Stimulated activated CD4-positive, alpha-beta T cell treated with anti-CD3 and anti-CD28 coated beads, Interleukin-2, amount 100 ng/mL, for 48 hours (primary cell): ENCODE measurements at places on chromosomes 11 and 22.

DNA sequence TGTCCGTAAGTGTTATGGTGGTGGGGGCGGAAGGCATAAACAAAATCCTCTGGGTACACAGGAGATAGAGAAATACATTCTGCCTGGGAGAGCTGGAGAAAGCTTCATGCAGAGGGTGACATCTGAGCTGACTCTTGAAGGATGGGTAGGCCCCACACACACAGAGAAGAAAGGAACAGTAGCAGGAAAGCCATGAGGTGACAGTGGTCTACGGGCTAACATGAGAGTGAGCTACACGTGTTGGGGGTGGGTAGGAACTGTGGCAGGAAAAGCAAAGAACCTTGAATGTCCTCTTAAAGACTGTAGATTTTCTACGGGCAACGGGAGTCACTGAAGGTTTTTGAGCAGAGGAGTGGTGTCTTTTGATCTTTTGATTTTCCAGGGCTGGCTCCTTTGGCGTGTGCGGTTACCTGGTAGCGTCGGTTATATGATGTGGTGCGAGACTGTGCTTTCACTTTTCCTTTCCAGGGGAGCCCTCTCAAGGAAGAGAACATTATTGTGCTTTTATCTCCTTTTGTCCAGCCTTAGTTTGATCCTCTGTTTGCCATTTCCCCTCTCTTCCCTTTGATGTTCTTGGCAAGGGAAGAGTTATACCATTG is 39.7 kb downstream of the ADAMTS8 start:
- no peak for DNase-seq

DNA sequence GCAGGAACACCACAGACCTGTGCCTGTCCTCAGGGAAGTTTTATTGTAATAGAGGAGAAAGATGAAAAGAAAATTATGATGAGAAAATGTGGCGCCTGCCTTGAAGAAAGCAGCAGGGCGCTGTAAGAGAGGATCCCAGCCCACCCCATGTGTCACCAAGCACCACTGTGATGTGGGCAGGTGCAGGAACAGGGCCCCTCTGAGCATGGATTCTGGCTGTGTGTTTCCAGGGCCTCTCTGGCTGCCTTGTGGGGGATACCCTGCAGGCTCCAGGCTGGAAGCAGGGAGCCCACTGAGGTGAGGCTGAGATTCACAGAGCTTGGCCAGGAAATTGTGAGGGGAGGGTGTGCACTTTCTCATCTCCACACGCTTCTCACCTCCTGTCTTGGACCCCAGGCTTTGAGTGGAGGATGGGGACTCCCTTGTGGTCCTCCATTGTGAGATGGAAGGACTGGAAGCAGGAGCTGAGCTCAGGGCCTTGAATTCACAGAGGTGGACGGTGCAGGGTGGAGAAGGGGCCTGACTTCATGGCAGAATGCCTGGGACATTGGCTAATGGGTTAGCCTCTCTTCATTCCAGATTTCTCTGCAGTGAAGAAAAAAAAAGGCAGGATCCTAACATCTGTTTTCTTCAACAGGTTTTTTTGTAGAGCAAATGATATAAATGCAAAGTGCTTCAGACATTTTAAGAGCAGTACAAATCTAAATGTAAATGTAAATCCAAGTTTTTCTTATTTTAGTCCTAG is 246.6 kb upstream of the B3GAT1 start:
- DNase-seq, result no peak

DNA sequence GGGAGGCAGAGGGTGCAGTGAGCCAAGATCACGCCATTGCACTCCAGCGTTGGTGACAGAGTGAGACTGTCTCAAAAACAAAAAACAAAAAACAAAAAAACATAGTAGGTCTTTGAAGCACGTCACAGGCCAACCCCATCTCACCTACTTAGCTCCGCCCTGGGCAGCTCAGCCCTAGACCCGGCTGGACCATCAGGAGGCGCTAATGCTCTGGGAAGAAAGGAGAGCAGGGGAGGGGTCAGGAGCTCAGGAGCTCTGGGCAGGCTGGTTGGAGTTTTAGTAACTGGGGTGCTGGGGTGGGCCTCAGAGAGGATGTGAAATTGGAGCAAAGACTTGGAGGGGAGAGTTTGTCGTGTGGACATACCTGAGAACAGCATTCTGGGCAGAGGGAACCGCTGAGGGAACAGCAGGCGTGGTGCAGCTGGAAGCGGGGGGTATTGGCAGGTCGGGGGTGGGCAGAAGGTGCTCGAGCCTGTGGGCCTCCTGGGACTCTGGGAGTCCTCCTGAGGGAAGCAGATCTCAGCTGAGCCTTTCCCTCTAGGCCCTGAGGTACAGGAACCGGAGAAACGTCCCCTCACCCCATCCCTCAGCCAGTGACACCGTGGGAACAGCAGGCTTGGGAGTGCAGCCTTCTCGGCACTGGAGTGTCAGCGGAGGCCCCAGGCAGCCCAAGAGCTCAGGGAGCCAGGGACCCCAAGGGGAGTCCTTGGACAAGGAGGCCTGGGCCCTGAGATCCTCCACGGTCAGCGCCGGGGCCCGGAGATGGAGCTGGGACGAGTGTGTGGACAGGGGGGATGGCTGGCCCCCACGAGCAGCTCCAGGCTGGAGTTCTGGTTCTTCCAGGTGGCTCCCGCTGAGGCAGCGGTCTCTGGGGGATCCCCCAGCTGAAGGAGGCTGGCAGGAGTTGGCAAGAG is 2.2 kb upstream of the RPS6KA4 start:
- peak; percentile 44 for DNase-seq

- no peak for DNase-seq
These were observed 292 bp downstream of the SCGB2A1 start for GRCh38 chr11:62208785-62209144.

DNA sequence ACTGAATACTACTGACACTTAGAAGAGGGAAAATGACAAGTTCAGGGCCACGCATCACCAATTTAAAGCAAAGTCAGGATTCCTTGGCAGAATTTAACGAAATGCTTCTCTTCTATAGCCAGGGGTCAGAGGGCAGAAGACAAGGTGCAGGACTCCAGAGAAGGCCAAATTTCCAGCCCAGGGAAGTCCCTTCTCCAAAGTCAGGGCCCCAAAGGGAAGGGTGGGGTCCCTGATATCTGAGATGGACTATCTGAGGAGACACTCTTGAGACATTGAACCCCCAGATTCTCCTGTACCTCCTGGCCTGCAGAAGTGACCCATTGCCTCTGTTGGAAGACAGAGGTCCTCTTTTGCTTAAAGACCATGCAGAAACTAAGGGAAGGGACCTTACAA is 91.2 kb downstream of the RPS6KA4 start:
- no peak for DNase-seq

DNA sequence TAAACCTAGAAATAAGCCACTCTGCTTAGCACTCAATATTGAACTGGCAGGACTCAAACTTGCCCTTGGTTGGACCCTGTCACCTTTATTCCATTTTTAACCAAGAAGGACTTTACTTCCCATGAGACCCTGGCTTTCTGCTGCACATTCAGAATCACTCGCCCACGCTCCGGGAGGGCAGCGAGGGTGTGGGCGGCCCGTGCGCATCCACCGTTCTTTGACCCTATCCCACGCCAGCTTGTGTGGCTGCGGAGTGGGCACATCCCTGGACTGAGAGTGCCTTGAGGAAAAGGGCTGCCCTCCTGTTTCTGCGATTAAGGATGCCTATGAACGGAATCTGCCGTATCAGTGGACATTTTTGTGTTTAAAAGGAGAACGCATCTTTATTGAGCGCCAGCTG is 39.6 kb downstream of the TRIM44 start:
- no peak for DNase-seq

DNA sequence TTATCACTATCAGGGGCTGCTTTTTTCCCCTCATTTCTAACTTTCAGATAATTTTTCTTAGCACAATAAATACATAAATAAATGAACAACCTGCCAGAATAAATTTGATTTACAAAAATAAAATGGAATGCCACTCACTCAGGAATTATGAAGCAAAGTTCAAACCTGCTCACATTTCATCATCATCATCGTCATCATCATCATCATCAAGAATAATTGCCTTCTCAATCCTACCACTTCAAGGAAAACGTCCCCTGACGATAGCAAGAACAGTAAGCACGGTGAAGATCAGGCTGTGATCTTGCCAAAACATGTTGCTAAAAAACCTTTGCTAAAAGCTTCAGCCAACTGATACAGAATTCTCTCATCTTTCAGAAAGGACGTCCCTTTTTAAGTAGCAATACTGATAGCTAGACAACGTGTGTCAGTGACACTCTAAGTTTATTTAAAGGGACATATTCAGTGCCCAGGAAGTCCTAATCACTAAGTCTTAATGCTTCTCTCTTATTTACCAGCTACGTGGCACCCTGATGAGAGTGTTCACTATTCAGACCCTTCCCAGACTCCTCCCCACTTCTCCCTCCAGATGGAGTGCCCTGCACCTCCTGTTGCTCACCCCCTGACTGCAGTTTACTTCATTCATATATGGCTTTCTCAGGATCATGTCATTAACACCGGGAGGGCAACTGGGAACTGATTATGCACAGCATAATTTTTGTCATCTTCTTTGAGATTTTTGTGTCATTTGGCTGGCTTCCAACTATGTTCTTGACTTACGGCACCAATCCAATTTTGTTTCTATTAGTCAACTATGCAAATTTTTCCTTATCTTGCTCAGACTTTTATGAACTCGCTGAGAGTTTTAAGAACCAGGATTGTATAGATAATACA is 200.1 kb upstream of the GUCY1A2 start:
- DNase-seq, result no peak

DNA sequence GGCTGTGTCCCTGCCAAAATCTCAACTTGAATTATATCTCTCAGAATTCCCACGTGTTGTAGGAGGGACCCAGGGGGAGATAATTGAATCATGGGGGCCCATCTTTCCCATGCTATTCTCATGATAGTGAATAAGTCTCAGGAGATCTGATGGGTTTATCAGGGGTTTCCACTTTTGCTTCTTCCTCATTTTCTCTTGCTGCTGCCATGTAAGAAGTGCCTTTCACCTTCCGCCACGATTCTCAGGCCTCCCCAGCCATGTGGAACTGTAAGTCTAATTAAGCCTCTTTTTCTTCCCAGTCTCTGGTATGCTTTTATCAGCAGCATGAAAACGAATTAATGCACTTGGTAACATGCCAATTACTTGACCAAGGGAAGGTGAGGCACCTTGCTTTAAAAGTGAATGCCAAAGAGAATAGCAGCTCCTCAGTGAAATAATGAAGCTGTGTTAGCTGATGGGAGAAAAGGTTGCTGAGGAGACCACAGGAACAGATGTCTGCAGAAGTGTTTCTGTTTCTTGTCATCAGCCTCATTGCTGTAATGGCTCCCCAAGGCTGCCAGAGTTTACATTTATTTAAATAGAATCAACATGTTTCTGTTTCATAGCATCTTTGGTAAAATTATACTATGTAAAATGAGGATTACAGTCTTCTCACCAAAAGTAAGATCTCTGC is 89.0 kb upstream of the CD44 start:
- DNase-seq, result no peak

DNA sequence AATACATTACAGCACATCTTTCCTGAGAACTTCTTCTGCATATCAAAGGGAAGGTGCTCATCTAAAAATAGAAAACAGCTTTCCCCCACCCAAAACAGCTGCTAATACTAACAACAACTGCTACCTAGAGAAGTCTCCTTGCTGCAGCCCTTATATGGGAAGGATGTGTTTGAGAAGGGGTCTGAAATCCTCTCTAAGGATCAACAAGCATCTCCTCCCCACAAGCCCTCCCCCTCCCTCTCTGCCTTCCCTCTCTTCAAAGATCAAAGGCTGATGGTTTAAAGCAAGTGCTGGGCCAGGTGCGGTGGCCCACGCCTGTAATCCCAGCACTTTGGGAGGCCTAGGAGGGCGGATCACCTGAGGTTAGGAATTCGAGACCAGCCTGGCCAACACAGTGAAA is 33.5 kb downstream of the SCUBE2 start:
- DNase-seq, result no peak

GRCh38 chr11:107842412-107843100 is 16.0 kb downstream of the SLC35F2 start:
- no peak for DNase-seq

DNA sequence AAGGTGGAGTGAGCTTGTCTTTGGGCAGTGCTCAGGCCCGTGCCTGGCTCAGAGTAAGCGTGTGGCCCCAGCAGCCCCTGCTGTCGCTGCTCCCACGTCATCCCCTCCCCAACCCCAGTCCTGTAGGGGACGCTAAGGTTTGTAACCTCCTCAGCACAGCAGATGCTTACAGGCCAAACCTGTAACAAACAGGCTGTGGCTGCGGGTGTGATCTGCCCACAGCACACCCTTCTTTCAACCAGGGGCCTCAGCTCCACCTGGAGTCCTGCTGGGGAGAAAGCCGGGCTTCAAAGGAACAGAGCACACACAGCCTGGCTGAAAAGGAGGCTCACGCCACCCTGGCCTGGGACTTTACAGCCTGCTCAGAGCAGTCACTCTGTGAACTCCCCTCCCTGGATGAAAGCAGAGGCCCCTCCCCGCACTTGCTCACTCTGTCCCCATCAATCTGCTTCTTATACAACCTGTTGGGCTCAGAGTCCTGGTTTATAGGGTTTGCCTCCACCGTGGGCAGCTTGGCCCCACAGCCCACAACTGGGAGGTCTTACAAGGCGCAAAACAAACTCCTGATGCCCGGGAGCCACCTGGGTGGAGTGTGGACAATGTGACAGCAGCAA is 54.3 kb downstream of the SCUBE1 start:
- no peak for DNase-seq

GRCh38 chr11:61058583-61059259 is 43.6 kb upstream of the CD5 start:
- DNase-seq, result no peak

DNA sequence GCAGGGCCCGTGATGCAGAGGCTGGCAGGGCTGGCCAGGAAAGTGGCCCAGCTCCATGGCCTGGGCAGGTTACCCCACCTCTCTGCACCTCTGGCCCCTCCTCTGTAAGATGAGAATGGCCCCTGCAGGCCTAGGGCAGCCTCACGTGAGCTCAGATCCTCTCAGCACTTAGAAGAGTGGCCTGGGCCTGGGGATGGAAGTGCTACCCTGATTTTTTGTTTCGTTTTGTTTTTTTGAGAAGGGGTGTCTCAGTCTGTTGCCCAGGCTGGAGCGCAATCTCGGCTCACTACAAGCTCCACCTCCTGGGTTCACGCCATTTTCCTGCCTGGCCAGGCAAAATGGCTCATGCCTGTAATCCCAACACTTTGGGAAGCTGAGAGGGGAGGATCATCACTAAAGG is 982 bp downstream of the APOBEC3H start:
- DNase-seq, result no peak

DNA sequence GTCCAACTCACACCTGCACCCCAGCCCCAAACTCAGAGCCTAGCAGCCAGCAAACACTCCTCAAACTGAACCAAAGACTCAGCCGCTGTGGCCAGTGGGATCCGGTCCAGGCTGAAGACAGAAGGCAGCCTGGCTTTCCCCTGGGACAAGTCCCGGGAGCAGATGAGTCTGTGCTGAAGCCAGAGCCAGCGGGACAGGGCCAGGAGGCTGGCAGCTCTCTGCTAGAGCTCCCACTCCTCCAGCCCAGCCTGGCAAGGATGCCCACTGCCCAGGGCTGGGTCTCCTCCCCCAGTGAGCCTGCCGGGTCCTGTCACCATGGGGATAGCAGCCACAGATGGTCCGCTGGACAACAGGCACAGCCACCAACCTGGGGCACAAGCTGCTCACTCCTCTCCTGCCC is 42.9 kb upstream of the PRR5 start:
- no peak for DNase-seq
